GM13977 (cell line): ENCODE measurements at places on chromosomes 2 and 18.

DNA sequence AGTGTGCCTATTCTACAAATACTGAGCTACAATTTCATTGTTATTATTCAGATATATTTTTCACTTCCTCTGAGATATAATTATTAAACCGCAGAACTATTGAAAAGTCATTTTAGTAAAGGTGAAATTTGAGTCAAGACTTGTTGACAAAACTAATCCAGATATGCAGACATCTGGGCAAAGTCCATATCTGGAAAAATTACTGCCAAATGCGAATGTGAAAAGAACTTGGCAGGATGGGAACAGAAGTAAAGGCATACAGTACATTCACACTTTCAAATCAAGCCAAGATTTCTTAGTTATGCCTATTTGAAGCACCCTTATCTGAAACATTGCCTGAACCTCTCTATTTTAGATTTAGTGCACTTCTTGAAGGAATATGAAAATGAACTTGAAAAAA is 923.6 kb downstream of the CCDC85A start:
- DNase-seq, result no peak

GRCh38 chr18:321865-322467 is 54.1 kb upstream of the THOC1 start:
- DNase-seq, result no peak

- no peak for DNase-seq
Observed at GRCh38 chr2:134499307-134499926, 219.4 kb downstream of the TMEM163 start.

DNA sequence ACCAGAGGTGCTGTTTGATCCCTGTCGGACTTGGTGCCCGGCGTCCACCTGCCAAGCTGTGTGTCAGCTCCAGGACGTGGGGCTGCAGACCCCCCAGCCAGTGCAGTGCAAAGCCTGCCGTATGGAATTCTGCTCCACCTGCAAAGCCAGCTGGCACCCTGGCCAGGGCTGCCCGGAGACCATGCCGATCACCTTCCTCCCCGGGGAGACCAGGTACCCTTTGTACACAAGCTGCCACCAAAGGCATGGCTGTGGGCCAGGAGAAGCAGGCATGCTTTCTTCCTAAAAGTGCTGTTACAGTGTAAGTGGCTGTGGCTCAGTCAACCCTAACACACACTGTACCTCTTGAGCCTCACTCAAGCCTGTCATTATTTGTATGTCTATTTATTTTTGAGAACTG is 103.3 kb downstream of the RNF144A start:
- DNase-seq, result no peak

DNA sequence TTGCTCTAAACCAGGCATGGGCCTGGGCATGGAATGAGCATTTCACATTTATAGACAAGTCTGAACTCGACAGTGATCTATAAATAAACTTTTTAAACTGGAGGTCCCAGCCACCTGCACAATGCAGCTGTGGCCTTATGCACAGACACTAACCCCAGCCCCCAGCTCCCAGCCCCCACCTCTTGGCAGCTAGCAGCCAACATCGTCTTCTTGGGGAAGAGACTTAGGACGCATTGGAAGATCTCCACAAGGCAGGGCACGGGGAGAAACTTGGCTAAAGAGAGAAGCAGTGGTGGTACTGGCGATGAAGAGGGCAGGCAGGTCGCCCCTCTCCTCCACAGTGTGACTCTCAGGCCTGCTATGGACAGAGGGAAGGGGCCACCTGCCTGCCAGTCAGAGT is 213.2 kb downstream of the ANAPC1 start:
- DNase-seq, result no peak

DNA sequence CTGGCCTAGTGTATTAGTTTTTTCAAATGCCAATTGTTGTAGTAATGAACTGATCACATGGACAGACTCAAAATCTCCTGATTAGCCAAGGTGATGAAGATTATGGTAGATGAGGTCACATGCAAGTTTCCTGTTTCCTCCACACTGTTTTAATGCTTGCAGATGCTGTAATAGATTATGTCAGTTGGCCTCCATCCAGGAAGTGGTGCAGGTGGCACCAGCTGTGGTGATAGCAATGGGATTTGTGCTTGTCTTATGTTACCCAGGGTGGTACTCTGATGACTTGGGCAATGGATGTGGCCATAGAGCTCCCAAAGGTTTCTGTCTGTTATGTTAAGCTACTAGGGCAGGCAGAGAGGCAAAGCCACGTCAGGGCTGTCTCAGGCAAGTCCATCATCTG is 332.9 kb upstream of the DDX18 start:
- DNase-seq, result no peak

DNA sequence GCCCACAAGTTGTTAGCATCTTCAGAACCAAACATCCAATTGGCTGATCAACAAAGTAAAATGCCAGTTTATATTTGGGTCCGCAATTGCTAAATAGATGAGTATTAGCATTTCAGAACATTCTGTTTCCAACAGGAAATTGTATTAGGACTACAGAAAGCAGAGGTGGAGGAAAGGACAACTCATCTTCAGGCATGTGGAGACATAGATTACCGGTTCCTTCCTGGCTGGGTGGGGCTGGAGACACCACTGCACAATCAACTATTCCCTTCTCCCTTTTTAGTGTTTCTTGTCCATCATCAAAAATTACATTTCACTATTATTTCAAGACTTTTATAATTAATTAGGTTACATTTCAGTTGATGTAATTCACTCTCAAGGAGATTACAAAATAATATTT is 83.8 kb downstream of the ADAM23 start:
- DNase-seq, result no peak

- no peak for DNase-seq
Observed at GRCh38 chr2:190158798-190159434, 96.4 kb upstream of the MSTN start.

DNA sequence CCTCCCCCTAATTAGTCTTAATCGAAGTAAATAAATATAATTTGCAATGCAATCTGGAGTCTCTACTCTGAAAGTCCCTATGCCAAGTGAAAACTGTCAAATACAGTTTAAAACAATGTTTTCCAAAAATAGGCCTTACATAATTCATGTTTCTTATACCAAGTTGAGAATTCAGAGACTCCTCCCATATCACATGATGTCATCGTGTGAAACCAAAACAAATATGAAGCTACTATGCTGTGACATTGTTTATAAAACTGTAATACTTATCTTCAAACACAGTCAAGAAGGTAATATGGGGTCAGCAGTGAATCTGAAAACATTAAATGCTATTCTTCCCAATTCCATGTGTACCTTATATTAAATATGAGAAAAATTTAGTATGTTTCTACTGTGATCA is 940.2 kb upstream of the FANCL start:
- DNase-seq, result no peak

- no peak for DNase-seq
Observed at GRCh38 chr2:11824901-11825828, 78.7 kb downstream of the LPIN1 start.

- peak; percentile 20 for DNase-seq
Observed at GRCh38 chr18:35573531-35573930, 8.0 kb upstream of the GALNT1 start.

GRCh38 chr2:70160545-70160944 is 30.3 kb downstream of the C2orf42 start:
- DNase-seq, result no peak

DNA sequence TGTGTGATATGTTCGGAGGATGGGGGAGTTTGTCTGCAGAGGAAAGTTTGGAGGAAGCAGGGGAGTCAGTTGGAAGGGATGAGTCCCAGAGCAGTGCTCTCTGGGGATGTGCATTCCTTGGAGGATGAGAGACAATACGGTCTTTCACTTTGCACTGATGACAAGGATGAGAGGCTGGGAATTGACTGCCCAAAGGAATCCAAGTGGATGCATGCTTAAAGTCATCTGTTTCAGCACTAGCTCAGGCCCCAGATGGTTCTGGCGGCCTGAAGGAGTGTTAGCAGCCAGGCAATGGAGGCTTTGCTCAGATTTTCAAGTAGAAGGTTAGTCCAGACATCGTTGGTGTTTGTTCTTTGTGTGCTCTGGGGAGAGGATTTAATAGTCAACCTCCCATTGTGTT is 100.2 kb downstream of the CRIM1 start:
- DNase-seq, result no peak

GRCh38 chr2:212465456-212465855 is 73.1 kb downstream of the ERBB4 start:
- DNase-seq, result no peak

- DNase-seq, result no peak
Observed at GRCh38 chr2:281381-281780, 6.5 kb downstream of the ALKAL2 start.

DNA sequence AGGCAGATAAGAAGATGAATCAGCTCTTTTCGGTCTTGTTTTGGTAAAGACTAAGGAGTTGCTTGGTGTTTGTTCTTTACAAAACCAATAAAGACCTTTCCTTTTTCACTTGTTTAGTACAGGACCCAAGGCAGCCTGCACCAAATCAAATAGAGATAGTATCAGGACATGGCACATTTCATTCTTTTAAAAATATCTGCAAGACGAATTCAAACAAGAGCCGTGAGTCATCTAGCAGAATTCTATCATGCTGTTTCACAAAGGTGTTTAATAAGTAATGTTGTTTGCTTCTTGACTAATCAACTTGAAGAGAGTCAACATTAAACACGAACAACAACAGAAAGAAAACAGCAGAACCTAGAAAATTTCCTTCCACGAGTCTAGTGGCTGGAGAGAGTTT is 102.8 kb upstream of the TTN start:
- no peak for DNase-seq

- DNase-seq, result no peak
Observed at GRCh38 chr2:208135794-208136715, 6.4 kb upstream of the CRYGC start.

DNA sequence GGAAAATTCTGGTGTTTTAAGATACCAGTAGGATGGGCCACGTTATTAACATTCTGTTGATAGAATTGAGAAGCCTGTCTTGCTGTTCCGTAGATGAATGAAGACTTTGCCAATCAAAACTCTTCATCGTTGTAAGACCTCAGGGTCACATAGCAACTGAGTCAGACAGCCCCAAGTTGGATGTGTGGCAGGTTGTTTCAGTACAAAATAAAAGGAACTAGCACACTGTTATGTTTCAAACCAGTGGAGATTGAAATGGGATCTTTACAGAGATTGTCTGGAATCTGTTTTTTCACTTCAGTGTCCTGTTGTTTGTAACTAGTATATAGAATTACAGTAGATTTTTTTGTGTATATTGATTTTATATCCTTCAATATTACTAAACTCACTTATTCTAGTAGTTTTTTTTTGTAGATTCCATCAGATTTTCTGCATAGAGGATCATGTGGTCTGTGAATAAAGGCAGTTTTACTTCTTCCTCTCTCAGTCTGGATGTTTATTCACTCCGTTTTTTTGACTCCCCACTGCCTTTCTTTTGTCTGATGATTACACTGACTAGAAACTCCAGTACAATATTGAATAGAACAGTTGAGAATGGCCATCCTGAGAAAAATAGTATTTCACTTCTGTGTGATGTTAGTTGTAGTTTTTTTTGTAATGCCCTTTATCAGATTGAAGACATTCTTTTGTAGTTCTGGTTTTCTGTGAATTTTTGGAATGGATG is 22.7 kb downstream of the EPC2 start:
- DNase-seq, result no peak
